ENCODE measurements at places on chromosomes 6 and 20.

DNA sequence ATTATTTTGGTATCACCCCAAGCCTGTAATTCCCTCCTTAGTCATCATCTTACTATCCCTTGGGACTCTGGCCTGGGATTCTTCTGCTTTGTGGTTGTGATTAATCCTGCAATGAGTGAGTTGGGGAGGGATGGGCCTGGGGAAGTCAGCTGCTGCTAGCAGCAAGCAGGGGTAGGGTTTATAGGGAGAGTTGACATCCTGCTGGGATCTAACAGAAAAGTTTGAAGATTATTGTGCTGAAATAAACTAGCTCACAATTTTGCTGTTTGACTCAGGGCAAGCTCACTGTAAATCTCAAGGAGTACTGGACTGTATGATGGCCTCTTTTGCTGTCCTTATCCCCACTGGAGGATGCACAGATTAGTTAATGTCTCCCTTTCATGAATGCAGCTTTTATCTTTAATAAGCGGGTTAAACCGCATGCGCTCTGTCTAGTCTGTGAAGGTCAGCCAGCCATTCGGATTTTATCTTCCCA lies 83.4 kb downstream of the JARID2 start:
- DNase-seq: no peak

- DNase-seq: no peak
These were observed 47.5 kb downstream of the SIRPA start for GRCh38 chr20:1942486-1943274.

DNA sequence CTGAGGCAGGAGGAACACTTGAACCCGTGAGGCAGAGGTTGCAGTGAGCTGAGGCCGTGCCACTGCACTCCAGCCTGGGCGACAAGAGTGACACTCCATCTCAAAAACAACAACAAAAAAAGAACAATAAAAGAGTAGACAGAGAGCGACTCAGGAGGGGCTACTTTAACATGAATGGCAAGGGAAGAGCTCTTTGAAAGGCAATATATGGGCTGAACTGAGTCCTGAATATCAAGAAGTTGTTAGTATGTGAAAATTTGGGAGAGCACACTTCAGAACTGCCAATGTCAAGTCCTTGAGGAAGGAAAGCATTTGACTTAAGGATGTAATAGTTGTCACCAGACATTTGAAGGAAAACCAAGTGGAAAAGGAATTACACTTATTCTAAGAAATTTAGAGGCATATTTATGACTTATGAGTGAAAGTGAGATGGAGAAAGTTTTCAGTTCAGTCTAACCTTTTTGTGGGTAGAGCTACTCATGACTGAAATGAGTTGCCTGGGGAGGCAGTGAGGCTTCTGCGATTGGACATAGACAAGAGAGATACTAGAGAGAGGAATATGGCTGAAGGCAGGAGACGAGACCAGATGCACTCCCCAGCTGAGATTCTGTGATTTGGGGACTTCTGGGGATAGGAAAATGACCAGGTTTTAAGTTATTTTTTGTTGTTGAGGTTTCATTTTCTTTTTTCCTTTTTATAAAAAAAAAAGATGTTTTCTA lies 48.6 kb upstream of the SLC16A10 start:
- no peak for DNase-seq

GRCh38 chr6:355373-356208 lies 36.0 kb upstream of the IRF4 start:
- no peak for DNase-seq

GRCh38 chr20:47688385-47689381 lies 96.6 kb downstream of the SULF2 start:
- no peak for DNase-seq

- DNase-seq: no peak
These were observed 182.0 kb upstream of the MYLIP start for GRCh38 chr6:15946701-15947385.

DNA sequence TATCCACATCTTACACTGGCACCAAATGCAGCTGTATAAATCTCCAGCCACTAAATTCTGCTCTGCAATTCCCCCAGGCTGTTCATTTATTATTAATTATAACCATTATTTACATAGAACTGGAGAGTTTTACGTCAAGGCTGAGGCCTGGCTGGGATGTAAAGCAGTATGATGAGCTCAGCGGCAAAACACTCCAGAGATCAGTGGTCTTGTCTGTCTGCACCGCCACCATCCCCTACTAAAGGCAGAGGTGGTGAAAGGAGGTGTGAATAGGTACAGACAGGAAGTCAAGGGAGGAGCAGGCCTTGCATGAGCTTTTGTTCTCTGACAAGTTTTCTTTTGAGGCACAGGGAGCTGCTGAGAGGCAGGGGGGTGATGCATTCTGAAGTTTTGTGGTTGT lies 159.9 kb upstream of the PCSK2 start:
- no peak for DNase-seq

GRCh38 chr6:3384241-3385143 lies 72.4 kb downstream of the SLC22A23 start:
- no peak for DNase-seq

GRCh38 chr20:51020657-51021056 lies 2.2 kb downstream of the KCNG1 start:
- DNase-seq: no peak

- DNase-seq: no peak
These were observed 152.6 kb downstream of the TSHZ2 start for GRCh38 chr20:53124803-53125202.

GRCh38 chr20:10201321-10201870 lies 17.2 kb upstream of the SNAP25 start:
- no peak for DNase-seq

- DNase-seq: no peak
These were observed 3.4 kb downstream of the SERAC1 start for GRCh38 chr6:158164579-158165170.

- DNase-seq: no peak
These were observed 4.6 kb downstream of the XKR7 start for GRCh38 chr20:31972471-31973021.

DNA sequence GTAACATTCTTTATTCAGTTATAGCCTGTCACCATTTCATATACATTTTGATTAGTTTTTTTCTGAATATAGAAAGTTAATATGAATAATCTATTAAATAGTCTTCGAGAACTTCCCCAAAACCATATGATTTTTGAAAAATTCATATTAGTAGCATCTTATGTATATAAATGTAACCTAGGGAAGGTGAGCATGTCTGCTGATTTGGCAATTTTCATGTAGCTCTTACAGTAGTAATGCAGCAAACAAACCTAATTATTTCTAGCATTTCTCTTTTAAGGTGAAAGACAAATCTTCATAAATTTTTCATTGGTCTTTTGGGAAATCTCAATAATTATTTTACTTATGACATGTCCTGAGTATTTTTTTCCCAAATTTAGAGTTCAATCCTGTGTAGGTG lies 939.0 kb downstream of the TBC1D32 start:
- no peak for DNase-seq

GRCh38 chr20:18728870-18729224 lies 84.7 kb upstream of the SCP2D1 start:
- no peak for DNase-seq

DNA sequence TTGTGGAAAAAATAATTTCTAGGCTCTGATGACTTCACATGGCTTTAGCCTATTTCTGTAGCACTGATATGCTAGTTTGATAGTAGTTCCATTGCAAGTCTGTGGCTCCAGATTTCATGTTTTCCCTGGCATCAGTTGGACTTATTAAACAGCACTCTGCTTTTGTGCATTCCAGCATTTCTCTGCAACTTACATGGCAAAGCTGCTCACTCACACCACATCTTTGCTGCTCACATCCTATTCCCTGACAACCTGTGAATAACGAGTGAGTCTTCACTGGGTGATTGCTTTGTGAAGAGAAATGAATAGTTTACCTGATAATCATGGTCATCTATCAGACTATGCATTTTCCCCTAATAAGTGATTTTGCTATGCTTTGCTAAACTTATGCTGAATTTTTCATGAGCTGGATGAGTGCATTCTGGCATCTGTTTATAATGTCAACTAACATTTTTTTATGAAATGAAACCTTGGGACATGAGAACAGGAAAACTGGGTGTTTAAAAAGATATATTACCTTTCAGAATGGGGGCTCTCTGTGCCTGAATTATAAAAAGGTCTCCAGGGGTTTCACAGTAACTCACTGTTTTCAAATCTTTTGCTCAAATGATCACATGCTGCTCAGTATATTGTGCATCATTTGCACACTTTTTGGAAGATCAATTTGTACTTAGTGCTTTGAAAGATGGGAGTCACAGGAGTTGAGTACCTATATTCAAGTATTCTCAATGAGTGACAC lies 301.8 kb downstream of the TBC1D32 start:
- no peak for DNase-seq

DNA sequence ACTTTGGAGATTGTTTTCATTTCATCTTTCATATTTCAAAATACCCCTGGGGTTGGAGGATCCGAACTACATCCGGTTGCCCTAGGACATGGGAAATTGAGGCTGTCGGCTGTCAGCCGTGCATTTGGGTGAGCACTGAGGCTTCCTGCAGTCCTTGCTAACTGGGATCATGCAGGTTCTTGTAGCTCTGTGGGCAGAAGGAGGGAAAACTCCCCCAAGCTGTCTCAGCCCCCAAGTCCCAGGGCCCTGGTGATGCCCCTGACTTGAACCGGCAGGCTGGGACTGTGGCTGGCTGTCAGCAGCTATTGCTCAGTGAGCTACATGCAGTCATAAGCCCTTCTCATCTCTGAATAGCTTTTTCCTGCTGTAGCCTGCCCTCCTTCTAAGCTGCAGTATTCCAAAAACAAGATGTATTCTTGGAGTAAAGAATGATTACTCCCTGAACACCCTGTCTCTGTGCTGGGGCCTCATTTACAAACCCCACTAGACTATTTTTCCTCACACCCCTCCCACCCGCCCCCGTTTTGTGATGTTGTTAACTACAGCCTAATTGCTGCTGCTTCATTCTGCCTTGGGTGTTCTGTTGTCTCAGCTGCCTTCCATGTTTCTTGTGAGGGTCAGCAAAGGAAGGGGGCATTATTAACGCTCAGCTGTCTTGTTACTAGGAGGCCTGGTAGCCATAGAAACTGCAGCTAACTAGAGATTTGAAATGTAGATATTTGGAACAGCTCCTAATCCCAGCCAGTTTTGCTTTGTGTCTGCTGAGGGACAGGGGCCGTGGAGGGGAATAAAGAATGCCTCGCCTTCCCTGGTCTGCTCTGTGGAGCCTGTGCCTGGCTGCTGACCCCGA lies 18.1 kb downstream of the MTRES1 start:
- no peak for DNase-seq

DNA sequence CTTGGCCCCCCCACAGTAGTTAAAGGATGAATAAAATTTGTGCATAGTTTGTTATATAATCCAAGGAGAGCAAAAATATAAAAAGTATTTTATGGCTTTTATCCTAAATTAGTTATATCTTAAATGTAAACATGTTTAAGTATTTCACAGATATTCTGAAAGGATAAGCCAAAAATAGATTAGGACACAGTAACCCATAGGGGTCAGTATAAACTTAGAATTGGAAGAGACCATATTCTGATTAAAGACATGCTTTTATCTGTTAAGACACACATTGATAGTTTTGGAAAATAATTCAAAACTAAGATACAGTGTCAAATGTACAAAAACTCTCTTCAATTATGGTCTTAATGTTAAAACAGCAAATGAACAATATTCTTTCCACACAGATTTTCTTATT lies 4.5 kb upstream of the SERINC1 start:
- no peak for DNase-seq

DNA sequence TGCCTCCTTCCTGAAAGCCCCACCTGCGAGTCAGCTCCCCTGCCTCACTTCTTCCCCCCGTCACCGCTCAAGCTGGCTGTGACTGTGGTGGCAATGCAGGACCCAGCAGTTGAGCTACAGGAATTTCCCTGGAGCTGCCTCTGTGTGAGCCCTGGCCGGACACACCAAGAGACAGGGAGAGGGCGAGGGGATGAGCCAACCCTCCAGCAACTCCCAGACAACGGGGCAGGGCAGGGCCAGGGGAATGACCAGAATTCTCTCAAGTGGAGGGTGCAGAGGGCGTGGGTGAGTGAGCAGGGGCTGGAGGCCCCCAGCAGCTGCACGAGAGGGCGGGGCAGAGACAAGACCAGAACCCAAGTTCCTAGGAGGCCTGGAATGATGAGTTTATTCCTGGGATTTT lies 4.9 kb upstream of the ARFGAP1 start:
- DNase-seq: no peak

- no peak for DNase-seq
These were observed 25.5 kb downstream of the ABHD12 start for GRCh38 chr20:25364879-25365699.

- no peak for DNase-seq
These were observed 58.7 kb downstream of the ZFAND3 start for GRCh38 chr6:37878150-37878710.

GRCh38 chr20:25669826-25670422 lies 26.7 kb downstream of the ZNF337 start:
- no peak for DNase-seq

GRCh38 chr6:55664591-55665587 lies 85.9 kb upstream of the HMGCLL1 start:
- DNase-seq: no peak

- DNase-seq: no peak
These were observed 93.4 kb downstream of the DACT2 start for GRCh38 chr6:168226061-168226752.

DNA sequence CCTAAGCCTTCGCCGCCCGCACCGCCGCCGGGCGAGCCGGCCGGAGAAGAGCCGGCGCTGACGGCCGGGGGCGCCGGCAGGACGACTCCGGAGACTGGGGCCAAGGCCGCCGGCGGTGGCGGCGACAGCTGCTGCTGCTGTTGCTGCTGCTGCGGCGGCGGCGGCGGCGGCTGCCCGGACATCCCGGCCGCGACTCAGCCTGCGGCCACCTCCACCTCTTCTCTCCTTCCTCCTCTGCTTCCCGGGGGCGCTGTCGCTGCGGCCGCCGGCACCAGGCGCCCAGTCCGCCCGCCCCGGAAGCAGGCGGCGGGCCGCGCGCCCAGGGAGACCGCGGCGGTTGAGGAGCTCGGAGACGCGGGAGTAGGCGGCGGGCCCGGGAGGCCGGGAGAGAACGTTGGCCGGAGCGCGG lies 307 bp downstream of the RANBP9 start:
- DNase-seq: no peak

GRCh38 chr20:36744243-36744642 lies 1.6 kb downstream of the NDRG3 start:
- no peak for DNase-seq

- DNase-seq: no peak
These were observed 10.3 kb upstream of the DST start for GRCh38 chr6:56652994-56653393.

DNA sequence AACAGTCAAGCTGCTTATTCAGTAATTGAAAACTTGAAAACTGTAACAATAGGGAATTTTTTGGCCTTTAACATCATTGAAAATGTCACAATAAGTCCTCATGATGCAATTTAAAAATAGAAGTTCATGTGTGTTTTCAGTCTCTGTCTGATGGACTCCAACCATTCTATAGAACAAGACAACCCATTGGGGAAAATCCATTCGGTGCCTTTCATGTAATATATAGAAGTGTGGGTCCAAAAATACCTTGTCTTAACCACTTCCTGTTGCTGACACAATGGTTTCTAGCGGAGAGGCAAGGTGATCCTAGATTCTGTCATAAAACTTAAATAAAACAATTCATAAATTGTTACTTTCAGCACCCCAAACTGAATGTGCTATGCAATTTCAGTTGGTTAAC lies 1131.3 kb upstream of the MAP3K7 start:
- no peak for DNase-seq

- DNase-seq: no peak
These were observed 42.4 kb downstream of the PMEPA1 start for GRCh38 chr20:57667388-57667787.
